Mesangial cell (primary cell): ENCODE measurements at places on chromosomes 11 and 22. TPM values are rescaled to one million over a fixed set of nuclear protein-coding genes. Genes with fewer than 3 reads are reported as not detected.

The OR4P4 gene
- total RNA-seq, result not detected in 2 replicates

The SEC14L2 gene
- total RNA-seq, result 28.3 and 30.3 TPM in 2 replicates

The MB gene
- not detected in 2 replicates for total RNA-seq

The CHRM1 gene
- not detected in 2 replicates for total RNA-seq

The TSSK2 gene
- total RNA-seq, result not detected in 2 replicates

The WNT11 gene
- total RNA-seq, result 0.63 TPM in 1 of 2 replicates, not detected in the other

The RFPL3 gene
- total RNA-seq, result not detected in 2 replicates

The TREH gene
- total RNA-seq, result not detected in 2 replicates

The OR52W1 gene
- not detected in 2 replicates for total RNA-seq

The ABTB2 gene
- total RNA-seq, result 5.1 and 7.3 TPM in 2 replicates

The POTEH gene
- not detected in 2 replicates for total RNA-seq

The TSPO gene
- total RNA-seq, result 675 and 680 TPM in 2 replicates

The XKR3 gene
- total RNA-seq, result not detected in 2 replicates

The C11orf87 gene
- total RNA-seq, result not detected in 2 replicates

The NXPE1 gene
- not detected in 2 replicates for total RNA-seq

The OR5L1 gene
- not detected in 2 replicates for total RNA-seq

The IL17REL gene
- total RNA-seq, result 0.25 TPM in 1 of 2 replicates, not detected in the other
